ENCODE measurements at places on chromosomes 4 and X. TPM values are rescaled to one million over a fixed set of nuclear protein-coding genes. Genes with fewer than 3 reads are reported as not detected.

Gene USP51
- 2.3 TPM for total RNA-seq

Gene TBX22
- not detected for total RNA-seq

Gene MAGED4
- total RNA-seq, result 60.0 TPM

Gene SPANXN3
- not detected for total RNA-seq

Gene PPA2
- 65.6 TPM for total RNA-seq

Gene FAM241A
- total RNA-seq, result 1.1 TPM

Gene TMEM47
- 135 TPM for total RNA-seq

Gene CYLC1
- not detected for total RNA-seq

Gene MAP7D2
- total RNA-seq, result 0.07 TPM

Gene PPBP
- not detected for total RNA-seq

Gene TAF1
- total RNA-seq, result 37.1 TPM

Gene RHOH
- total RNA-seq, result not detected

Gene CTAG1A
- total RNA-seq, result not detected

Gene PJA1
- total RNA-seq, result 27.8 TPM

Gene ASB9
- total RNA-seq, result 0.36 TPM

Gene NSDHL
- 13.7 TPM for total RNA-seq

Gene STATH
- total RNA-seq, result not detected

Gene PRDM5
- total RNA-seq, result 8.2 TPM

Gene TNMD
- not detected for total RNA-seq

Gene CT55
- total RNA-seq, result not detected

Gene MTNR1A
- total RNA-seq, result not detected

Gene HPGDS
- not detected for total RNA-seq

Gene CXCL5
- 1.7 TPM for total RNA-seq

Gene TEX11
- not detected for total RNA-seq

Gene MSL3
- total RNA-seq, result 13.9 TPM

Gene LPAR4
- 0.33 TPM for total RNA-seq

Gene IL2
- not detected for total RNA-seq

Gene HAND2
- total RNA-seq, result 5.4 TPM

Gene ADGRG4
- total RNA-seq, result under 0.01 TPM

Gene RAB41
- total RNA-seq, result not detected

Gene NPFFR2
- total RNA-seq, result not detected

Gene CFP
- total RNA-seq, result 0.07 TPM

Gene USP17L19
- total RNA-seq, result not detected

Gene PROM1
- total RNA-seq, result 0.13 TPM

Gene SH3D19
- total RNA-seq, result 20.3 TPM

Gene PABPC1L2B
- not detected for total RNA-seq

Gene SAGE1
- not detected for total RNA-seq

Gene PPP4R3C
- total RNA-seq, result not detected

Gene IQCM
- not detected for total RNA-seq

Gene MAGEB2
- total RNA-seq, result not detected

Gene ART3
- not detected for total RNA-seq

Gene FREM3
- 0.07 TPM for total RNA-seq

Gene SLC6A14
- total RNA-seq, result not detected

Gene BEX3
- total RNA-seq, result 275 TPM

Gene STAG2
- 70.4 TPM for total RNA-seq

Gene FHIP1A
- total RNA-seq, result 0.07 TPM

Gene CLDN34
- not detected for total RNA-seq

Gene HS6ST2
- total RNA-seq, result not detected

Gene NAT8L
- 0.13 TPM for total RNA-seq

Gene FOXO4
- total RNA-seq, result 9.6 TPM

Gene CCDC160
- 0.07 TPM for total RNA-seq

Gene NCBP2L
- total RNA-seq, result not detected

Gene TRIM60
- total RNA-seq, result not detected

Gene ACE2
- total RNA-seq, result 0.20 TPM

Gene CT45A10
- not detected for total RNA-seq

Gene RHOXF2
- not detected for total RNA-seq

Gene NPY2R
- total RNA-seq, result 27.4 TPM

Gene RASL11B
- total RNA-seq, result 0.20 TPM

Gene CABS1
- not detected for total RNA-seq

Data from smooth muscle cell of the pulmonary artery (primary cell).